Sciatic nerve (tissue), 2 donors: ENCODE measurements at places on chromosomes 1 and 21.

DNA sequence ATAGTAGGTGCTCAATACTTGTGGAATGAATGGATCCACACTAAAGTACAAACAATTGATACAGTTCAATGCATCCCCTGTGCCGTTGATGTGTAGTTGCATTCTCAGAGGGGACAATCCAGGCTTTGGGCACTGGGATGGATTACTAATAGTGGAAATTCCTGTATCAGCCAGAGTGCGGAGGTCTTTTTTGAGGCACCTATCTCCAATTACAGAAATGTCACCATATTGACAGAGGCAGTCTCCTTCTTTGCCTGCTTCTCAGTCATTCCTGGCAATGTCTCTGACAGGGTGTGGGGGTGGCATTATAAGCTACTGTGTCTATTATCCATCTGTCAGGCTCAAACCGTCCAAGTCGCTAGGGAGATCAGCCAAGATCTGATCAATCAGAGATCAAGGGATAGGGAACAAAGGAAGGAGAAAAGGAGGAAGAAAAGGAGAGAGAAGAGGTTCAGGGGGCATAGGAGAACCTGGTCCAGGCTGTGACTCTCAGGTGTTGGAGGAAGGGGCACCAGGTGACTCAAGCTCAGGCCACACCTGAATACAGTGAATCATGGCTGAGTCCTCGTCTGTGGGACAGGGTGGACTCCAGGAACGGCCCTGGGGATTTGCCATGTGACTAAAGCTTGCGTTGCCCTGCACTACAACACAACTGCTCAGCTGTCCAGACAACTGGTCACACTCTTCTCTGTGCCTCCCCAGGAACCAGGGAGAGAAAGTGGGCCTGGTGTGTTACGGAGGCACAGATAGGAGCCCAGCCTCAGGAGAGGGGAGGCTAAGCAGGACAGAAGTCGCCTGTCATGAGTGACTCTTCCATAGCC, 3.4 kb upstream of the LAMB3 start:
- no peak for DNase-seq

DNA sequence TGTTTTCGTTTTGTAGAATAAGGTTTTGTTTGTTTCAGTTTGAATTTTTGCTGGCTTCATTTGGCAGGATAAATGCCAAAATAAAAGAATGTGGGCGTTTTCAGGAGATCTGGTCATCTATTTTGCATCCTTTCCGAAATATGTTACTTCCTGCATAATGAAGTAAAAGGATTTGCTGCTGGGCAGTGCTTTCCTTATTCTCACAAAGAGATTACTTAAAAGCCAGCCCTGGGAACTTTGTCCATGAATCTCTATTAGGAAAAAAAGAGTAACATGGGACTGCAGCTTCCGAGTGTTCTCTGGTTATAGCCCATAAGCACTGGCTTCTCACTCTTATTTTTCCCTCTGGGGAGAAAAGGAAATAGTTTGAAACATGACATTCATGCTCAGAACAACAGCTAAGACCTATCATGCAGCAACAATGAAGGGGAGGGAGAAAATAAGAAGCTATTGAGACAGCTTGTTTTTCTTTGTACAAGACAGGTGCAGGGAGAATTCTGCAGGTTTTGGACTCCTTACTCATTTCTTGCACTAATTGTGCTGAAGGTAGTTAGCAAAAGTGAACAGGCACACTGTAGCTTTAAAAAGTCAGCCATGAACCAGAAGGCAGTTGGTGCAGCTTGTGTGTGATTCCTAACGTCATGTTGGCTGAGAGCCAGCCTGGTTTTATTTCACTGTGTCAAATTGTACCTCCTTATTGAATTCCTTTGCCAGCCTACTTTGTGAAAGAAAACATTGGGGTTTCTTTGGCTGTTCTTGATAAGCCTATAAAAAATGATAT, at the start of gene SAMD13:
Gene SAMD13, plus strand, starts transcription at position 705 of the 781 bp plus-strand sequence. CDS start 1,527 bp downstream, outside the sequence.
- DNase-seq = peak; percentile 69

- no peak for DNase-seq
Measured at GRCh38 chr1:182170891-182171461, 109.5 kb upstream of the ZNF648 start.

- DNase-seq = no peak
Measured at GRCh38 chr1:63524201-63524600, 876 bp downstream of the EFCAB7 start.

DNA sequence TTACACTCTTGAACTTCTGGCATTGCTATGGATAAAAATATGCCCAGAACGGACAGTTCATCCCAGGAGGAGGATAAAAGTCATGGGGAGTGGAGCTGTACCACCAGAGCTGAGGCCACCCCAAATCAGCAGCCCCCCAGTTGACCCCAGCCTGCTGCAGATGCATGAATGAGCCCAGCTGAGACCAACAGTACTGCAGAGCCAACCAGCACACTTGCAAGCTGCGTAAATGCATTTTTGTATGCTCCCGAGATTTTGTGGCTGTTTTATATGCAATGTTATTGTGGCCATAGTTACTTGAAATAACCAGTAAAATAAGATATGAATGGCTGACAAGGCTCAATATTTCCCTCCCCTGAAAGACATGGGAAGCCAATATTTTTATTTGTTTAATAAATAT, 264.6 kb downstream of the DUSP10 start:
- DNase-seq = no peak

DNA sequence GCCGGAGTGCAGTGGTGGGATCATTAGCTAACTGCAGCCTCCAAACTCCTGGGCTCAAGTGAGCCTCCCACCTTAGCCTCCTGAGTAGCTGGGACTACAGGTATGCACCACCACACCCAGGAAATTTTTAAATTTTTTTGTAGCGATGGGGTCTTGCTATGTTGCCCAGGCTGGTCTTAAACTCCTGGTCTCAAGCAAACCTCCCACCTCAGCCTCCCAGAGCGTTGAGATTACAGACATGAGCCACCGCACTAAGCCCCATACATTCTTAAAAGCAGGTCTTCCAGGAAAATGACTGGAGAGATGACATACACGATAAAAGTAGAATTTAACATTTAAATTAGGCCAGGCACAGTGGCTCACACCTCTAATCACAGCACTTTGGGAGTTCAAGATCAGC, 13.4 kb downstream of the MTFR1L start:
- DNase-seq = no peak

DNA sequence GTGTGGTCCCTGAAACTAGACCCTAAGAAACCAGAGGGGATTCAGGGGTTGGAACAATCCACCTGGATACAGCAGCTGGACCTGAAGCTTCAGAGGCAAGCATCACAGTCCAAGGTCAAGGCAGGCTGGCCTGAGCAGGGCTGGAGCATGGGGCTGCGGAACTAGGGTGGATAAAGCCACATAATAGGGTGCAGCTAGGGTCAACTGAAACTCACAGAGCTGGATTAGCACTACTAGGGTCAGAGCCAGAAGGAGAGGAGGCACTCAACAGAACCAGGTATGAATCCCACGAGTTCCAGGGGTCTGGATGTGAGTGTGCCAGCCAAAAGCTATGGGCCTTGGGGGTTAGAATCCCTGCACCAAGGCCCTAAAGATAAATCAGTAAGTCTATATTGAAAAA, 231.0 kb upstream of the KIAA0040 start:
- no peak for DNase-seq
